ENCODE measurements at places on chromosomes 4 and X. TPM values are rescaled to one million over a fixed set of nuclear protein-coding genes. Genes with fewer than 3 reads are reported as not detected.

Gene SMS
- 84.5 TPM for total RNA-seq

Gene ARMCX5
- 10.0 TPM for total RNA-seq

Gene XK
- 18.6 TPM for total RNA-seq

Gene RRH
- not detected for total RNA-seq

Gene VSIG4
- 44.0 TPM for total RNA-seq

Gene TAF9B
- total RNA-seq: 45.3 TPM

Gene DGKK
- total RNA-seq: not detected

Gene USP38
- 16.3 TPM for total RNA-seq

DNA sequence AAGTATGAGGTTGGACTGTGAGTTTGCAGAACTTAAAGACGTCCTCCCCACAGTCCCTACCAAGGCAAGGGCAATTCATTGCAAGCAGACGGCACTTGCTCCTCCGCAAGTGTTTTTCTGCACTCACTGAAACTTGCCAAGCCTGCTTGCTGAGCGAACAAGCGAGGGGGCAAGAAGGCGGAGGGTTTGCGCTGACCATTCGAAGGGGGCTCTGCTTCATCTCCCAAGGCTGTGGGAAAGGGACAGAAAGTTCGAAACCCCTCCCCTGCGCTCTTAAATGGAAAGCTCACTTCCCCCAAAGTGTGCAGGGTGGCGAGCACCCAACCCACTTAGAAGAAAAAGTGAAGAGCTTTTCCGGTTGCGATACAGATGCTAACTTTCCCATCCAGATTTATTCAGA, 1.4 kb downstream of the MID1 start:
- H3K27ac ChIP-seq: peak overlapping the region; percentile 82
- peaks cover 28% of the 10 kb centered on the region for H3K4me1 ChIP-seq
- no peak for DNase-seq
- H3K4me3 ChIP-seq: peak overlapping the region; percentile 68
- H3K27me3 ChIP-seq: no peaks in the 10 kb centered on the region

DNA sequence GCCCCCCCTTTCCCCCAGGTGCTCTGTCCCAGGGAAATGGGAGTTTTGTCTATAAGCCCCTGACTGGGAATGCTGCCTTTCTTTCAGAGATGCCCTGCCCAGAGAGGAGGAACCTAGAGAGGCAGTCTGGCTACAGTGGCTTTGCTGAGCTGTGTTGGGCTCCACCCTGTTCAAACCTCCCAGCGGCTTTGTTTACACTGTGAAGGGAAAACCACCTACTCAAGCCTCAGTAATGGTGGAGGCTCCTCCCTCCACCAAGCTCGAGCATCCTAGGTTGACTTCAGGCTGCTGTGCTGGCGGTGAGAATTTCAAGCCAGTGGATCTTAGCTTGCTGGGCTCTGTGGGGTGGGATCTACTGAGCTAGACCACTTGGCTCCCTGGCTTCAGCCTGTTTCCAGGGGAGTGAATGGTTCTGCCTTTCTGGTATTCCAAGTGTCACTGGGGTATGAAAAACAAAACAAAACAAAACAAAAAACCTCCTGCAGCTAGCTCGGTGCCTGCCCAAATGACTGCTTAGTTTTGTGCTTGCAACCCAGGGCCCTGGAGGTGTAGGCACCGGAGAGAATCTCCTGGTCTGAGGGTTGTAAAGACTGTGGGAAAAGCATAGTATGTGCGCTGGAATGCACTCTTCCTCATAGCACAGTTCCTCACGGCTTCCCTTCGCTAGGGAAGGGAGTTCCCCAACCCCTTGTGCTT, 41.7 kb downstream of the ITM2A start:
- no peaks in the 10 kb centered on the region for H3K36me3 ChIP-seq
- H3K27ac ChIP-seq: no peak overlapping the region
- no peak overlapping the region for H3K4me3 ChIP-seq
- no peaks in the 10 kb centered on the region for H3K4me1 ChIP-seq
- no peak for DNase-seq

GRCh38 chr4:32569861-32570260, 1849.7 kb downstream of the PCDH7 start:
- H3K27me3 ChIP-seq: no peaks in the 10 kb centered on the region
- no peak overlapping the region for H3K4me3 ChIP-seq
- H3K36me3 ChIP-seq: no peaks in the 10 kb centered on the region
- H3K4me1 ChIP-seq: no peaks in the 10 kb centered on the region
- no peak overlapping the region for H3K27ac ChIP-seq

DNA sequence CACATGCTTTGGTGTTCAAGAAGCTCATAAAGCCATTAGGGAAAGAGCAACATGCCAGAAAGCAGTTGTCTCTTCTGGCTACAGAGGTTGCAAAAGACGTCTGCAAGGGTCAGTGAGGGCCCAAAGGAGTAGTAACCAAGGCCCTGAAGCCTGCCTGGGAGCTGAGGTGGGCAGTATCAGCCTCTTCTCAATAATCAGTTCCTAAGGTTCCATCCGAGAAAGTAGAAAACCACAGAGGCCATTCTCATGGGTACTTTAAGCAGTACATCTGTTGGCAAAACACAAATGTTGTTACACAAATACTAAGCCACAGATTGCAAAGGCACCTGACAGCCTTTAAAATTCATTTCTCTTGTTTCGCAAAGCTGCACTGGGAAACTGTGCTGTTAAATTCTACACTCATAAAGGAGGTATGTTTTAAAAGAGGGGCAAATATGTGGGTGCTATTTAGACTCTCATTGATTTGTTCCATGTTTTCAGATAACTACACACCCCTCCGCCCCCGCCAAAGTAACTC, 37.7 kb downstream of the MECP2 start:
- H3K4me3 ChIP-seq: no peak overlapping the region
- peaks cover 67% of the 10 kb centered on the region for H3K4me1 ChIP-seq
- DNase-seq: peak; percentile 27

DNA sequence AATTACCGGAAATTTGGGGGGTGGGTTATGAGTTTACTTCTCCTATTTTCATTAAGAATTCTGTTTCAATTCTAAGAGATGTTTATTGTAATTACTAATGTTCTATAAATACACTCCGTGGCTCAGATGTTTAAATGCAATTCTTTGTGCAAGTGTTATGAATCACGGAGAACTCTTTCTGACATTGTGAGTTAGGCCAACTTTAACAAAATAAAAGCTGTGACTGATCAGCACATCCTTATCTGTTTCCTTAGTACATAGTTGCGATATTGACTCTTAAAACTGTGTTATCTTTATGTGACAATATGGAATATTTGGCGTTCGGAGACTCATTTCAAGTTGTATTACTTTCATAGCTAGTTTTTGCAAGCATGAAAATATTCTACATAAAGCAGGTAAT, 902 bp downstream of the KLHL4 start:
- H3K27ac ChIP-seq: peak overlapping the region; percentile 72
- H3K4me3 ChIP-seq: peak overlapping the region; percentile 37
- H3K36me3 ChIP-seq: no peaks in the 10 kb centered on the region

DNA sequence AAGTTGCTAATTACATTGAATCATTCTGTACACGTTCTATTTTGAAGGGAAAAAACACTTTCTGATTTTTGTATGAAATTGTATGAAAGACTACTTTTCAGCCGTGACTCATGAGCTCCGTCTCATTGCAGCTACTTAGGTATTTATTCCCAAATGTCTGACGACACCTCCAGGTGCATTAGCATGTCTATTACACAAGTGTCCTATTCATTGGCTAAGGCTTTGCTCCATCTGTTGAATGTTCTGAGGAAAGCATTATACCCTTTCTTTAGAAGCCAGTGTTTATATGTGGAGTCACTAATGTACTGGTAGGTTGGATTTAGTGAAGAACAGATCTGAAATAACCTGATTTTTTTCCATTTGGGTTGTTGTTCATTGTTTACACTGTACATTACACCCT, 51.8 kb downstream of the MAP7D3 start:
- no peak for DNase-seq
- peak overlapping the region; percentile 78 for H3K27ac ChIP-seq
- H3K27me3 ChIP-seq: no peaks in the 10 kb centered on the region
- H3K4me1 ChIP-seq: peaks cover 29% of the 10 kb centered on the region
- H3K4me3 ChIP-seq: peak overlapping the region; percentile 45

DNA sequence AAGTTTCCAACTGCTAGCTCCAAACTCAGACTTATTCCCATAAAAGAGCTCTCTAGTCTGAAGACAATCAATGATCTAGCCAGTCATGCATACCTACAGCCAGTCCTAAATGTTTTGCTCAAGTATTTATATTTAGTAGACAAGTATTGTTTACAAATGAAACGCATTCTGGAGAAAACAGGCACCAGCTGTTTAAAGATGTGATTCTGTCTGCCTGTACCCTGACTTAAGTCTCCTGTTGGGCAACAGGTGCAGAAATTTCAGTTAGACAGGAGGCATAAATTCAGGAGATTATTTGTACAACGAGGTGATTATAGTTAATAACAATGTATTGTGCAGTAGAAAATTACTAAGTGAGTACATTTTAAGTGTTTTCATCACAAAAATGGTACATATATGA, 28.9 kb downstream of the LNX1 start:
- no peaks in the 10 kb centered on the region for H3K36me3 ChIP-seq
- no peaks in the 10 kb centered on the region for H3K27me3 ChIP-seq
- no peak overlapping the region for H3K27ac ChIP-seq
- H3K4me1 ChIP-seq: no peaks in the 10 kb centered on the region
- H3K4me3 ChIP-seq: no peak overlapping the region

DNA sequence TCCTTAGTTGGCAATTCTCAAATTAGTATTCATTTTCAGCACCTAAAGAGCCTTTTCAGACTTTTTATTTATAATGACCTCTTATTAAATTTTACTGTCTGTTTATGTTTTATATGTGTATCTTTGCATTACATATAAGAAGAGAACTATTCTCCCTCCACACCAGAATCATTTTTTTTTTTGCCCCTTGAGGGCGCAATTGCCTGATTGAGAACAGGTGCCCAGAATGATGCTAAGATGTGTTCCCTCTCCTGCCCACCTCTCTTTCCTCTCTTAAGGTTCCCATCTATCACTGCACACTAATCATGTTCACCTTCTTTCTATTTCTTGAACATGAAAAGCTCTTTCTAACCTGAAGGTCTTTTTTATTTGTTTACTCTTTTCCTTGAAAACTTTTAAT, 44.2 kb upstream of the ADAM29 start:
- H3K4me1 ChIP-seq: no peaks in the 10 kb centered on the region
- H3K36me3 ChIP-seq: no peaks in the 10 kb centered on the region
- no peak overlapping the region for H3K27ac ChIP-seq
- no peak for DNase-seq
- H3K4me3 ChIP-seq: no peak overlapping the region

DNA sequence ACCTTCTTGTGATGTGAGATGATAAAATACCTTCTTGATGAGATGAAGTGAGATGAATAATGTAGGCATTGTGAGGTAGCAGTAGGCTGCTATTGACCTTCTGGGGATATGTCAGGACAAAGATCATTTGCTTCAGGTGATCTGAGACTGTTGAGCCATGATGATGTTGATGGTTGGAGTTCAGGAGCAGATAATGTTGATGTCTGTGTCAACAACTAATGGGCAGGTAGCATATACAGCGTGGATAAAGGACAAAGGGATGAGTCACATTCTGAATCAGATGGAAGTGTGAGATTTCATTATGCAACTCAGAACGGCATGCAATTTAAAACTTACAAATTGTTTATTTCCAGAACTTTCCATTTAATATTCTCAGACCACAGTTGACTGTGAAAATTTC, 57.3 kb downstream of the RAP1GDS1 start:
- H3K36me3 ChIP-seq: no peaks in the 10 kb centered on the region
- no peak overlapping the region for H3K4me3 ChIP-seq
- no peak overlapping the region for H3K27ac ChIP-seq
- H3K4me1 ChIP-seq: no peaks in the 10 kb centered on the region
- H3K27me3 ChIP-seq: no peaks in the 10 kb centered on the region

GRCh38 chrX:13808865-13809264, 8.0 kb downstream of the GPM6B start:
- H3K4me1 ChIP-seq: no peaks in the 10 kb centered on the region
- H3K36me3 ChIP-seq: no peaks in the 10 kb centered on the region
- H3K27me3 ChIP-seq: no peaks in the 10 kb centered on the region
- no peak overlapping the region for H3K27ac ChIP-seq
- H3K4me3 ChIP-seq: no peak overlapping the region

DNA sequence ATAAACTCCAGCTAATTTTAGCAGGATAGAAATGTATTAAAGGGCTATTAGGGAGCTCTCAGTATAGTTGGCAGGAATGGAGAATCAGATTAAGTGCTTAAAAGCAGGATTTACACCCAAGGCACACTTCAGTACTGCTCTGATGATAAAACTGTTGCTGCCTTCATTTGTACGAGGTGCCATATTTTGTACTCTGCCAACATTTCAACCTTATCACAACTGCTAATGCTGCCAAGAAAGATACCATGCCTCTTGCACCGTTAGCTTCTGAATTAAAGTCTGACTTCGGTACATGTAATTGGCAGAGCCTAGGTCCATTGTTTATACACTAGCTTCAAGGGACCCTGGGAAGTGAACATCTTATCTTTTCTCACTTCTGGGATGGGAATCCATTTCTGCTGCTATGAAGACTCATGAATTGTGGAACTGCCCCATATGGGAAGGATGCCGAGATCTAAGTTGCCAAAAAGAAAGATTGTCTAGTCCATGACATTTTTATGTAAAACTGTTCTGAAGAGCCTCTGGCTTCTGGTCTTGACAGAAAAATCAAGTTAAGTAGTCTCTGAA, 624.0 kb upstream of the IGFBP7 start:
- no peak overlapping the region for H3K27ac ChIP-seq
- H3K4me1 ChIP-seq: no peaks in the 10 kb centered on the region
- no peak overlapping the region for H3K4me3 ChIP-seq

- H3K4me3 ChIP-seq: no peak overlapping the region
- H3K27ac ChIP-seq: no peak overlapping the region
- no peaks in the 10 kb centered on the region for H3K36me3 ChIP-seq
- H3K4me1 ChIP-seq: no peaks in the 10 kb centered on the region
- H3K27me3 ChIP-seq: no peaks in the 10 kb centered on the region
Measured at GRCh38 chrX:118574666-118575065, 79.1 kb downstream of the DOCK11 start.

DNA sequence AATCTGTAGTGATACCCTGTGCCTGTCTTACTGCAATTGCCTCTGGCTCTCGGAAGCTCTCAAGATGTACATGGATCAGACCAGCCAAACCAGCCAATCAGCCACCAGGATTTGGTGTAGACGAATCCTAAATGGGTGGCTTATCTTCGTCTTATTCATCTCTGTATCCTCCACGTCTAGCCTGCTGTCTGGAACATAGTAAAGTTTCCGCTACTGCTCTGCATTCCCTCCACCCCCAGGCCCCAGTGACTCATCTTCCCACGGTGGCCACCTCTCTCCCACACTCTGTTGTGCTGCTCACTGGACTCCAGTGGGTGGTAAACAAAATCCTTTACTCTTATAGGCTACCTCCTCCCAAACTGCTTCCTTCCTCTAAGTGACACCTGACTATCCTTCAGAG, 37.8 kb downstream of the SEPTIN6 start:
- peaks cover 13% of the 10 kb centered on the region for H3K4me1 ChIP-seq
- H3K36me3 ChIP-seq: peaks cover 4% of the 10 kb centered on the region
- DNase-seq: no peak
- H3K4me3 ChIP-seq: no peak overlapping the region
- H3K27ac ChIP-seq: peak overlapping the region; percentile 63
- H3K27me3 ChIP-seq: no peaks in the 10 kb centered on the region

- H3K36me3 ChIP-seq: no peaks in the 10 kb centered on the region
- no peak for DNase-seq
- no peak overlapping the region for H3K4me3 ChIP-seq
- H3K4me1 ChIP-seq: no peaks in the 10 kb centered on the region
- no peak overlapping the region for H3K27ac ChIP-seq
Measured at GRCh38 chrX:29555465-29556091, 659.8 kb upstream of the MAGEB2 start.

All from sigmoid colon (tissue), 7 donors.